ENCODE measurements at places on chromosomes 2 and 18.

GRCh38 chr18:61554117-61554776 lies 221.0 kb downstream of the CDH20 start:
- DNase-seq = no peak

GRCh38 chr2:48530033-48530811 lies at the start of gene STON1:
Gene STON1 (plus strand): TSS chr2:48530154. CDS start chr2:48580634, 50,480 bp downstream.
- no peak for DNase-seq

DNA sequence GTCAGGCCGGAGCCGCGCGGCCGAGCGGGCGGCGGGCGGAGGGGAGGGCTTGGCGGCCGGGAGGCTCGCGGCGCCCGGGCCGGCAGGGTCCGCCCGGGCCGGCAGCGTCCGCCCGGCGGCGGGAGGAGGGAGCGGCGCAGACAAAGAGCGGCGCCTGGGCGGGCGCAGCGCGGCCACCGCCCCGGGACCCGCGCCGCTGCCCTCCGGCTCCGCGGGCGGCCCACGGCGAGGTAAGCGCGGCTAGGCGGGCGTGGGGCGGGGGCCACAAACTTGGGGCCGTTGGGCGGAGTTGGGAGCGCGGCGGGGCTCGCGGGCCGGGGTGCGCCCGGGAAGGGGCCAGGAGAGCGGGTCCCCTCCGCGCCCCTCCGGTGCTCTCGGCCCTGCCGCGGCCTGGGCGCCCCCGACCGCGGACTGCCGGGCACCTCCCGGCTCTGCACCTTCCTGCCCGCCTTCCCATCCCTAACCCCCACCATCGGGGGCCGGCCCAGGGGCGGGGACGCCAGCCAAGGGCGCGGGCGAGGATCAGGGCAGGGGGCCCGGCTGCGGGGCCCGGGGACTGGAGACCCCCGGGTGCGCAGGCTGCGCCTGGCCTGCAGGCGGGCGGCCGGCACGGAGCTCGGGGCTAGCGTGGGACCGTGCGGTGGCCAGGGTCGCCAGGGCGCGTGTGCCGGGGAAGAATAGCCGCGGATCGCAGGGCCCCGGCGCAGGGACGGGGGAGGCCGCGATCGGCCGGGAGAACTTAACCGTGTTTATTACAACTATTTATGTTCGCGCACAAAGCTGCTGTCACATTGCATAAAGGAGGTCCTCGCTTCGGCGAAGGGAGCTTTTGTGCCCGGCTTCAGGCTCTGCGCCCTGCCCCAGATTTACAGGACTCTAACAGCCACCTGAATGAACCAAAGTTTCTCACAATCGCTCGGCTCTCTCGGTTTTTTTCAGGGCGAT lies at the start of gene NCK2:
TSS of gene NCK2 (plus strand) at position 4 of the 945 bp plus-strand sequence. CDS start 110,152 bp downstream, outside the sequence.
- no peak for DNase-seq

GRCh38 chr2:180662521-180662920 lies 317.9 kb upstream of the UBE2E3 start:
- no peak for DNase-seq

DNA sequence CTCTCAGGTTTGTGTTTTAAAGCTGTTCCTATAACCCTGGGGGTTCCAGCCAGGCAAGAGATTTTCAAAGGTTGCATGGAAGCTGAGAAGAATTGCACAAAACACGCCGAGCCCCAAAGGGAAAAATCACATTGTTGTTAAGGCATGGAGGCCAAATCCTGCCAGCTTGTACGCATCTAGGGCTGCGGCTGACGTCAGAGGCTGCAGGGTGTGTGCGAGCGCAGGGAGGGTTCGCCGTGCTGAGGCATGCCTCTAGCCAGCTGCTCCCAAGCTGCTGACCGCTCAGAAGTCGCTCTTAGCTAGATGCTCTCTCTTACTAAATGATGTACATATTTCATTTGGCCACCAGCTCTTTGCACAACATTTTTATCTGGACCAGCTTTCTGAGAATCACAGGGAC lies 191.8 kb downstream of the LPIN1 start:
- DNase-seq = no peak

DNA sequence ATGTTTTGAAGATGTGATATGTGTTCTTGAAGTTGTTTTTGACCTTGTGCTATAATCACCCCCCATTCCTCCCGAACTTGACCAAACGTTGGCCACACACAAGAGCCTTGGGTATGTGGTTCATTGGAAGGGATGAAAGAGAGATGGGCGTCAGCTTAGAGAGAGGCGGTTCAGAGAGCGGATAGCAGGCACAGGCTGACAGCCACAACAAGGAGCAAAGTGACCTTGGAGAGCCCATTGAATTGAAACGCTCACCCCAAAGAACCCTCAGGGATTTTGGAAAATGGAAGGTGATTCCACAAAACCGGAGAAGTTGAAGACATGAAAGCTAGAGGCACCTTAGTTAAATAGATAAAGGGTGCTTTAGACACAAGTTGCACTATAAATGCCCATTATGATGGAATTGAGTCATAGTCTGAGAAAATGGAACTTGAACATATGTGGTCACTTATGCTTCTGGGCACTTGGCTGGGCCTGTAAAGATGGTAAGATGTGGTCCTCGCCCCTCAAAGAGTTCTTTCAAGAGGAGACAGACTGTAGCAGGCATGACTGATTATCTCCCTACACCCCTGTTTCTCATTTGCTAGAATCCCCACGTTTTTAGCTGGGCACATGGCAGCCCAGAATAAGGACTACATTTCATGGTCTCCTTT lies 188.5 kb upstream of the HAAO start:
- no peak for DNase-seq

DNA sequence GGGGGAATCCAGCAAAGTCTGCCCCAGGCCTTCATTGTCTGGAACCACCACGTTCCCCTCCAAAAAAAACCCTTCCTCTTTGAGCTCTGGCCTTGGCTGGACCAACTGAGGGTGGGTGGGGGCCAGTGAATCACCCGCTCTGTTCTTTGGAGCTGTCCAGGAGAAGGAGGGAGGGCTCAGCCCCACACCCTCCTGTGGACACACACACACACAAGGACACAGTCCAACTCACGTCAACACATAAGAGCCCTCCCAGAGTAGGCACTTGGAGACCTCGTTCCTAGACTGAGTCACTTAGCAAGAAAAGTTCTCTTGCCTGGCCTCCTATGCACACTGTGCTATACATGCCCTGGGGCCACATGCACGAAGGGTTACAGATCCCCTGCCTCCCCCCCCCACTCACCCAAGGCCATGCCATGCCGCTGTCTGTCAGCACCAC lies 1.2 kb upstream of the TNS1 start:
- DNase-seq = no peak

DNA sequence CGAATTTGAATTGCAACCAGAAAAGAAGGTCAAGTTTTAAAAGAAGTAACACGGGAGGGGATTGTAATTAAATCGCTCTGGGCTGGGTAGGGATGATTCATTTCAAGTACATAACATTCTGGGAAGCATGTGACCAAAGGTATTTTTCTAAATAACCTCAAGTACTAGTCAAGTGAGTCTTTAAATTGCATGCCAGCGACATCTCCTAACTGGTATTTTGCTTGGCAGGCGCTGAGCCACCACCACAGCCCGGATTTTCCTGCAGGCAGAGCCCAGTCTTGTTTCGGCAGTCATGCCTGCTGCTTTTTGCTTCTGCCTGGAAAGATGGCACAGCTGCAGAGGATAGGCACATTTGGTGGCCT lies 33.7 kb upstream of the NPAS2 start:
- no peak for DNase-seq

DNA sequence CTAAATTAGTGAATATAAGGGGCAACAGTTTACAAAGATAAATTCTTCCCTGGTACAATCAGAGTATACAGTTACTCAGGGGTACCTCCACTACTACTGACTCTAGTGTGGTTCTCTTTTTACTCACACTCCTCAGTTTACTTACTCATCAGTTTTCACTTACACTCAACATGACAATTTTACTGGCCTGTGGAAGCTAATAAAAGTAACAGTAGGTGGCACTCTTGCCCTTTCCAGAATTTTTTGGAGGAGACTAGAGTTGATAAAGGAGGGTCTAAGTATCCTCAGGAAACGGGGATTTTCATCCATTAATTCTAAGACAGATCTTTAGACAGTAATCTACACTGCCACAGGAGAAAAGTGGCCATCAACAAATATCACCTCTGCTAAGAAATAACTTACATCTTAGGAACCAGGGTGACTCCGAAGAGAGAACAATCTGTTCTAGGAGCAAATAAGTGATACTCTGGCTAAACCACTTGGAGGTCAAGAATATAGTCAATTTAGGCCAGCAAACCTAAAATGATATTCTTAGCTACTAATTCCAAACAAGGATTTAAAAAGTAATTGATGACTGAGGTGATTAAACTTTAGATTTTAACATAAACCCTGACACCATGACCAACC lies 61.3 kb downstream of the ATL2 start:
- no peak for DNase-seq

GRCh38 chr2:160901613-160902012 lies 258.6 kb upstream of the TANK start:
- DNase-seq = no peak

- no peak for DNase-seq
Observed at GRCh38 chr2:144596073-144596871, 76.4 kb upstream of the ZEB2 start.

GRCh38 chr18:76404345-76404831 lies 90.7 kb downstream of the ZNF516 start:
- DNase-seq = no peak

GRCh38 chr2:100606332-100606725 lies 43.5 kb downstream of the PDCL3 start:
- DNase-seq = no peak

GRCh38 chr2:110124038-110124825 lies 8.6 kb upstream of the MALL start:
- DNase-seq = no peak

DNA sequence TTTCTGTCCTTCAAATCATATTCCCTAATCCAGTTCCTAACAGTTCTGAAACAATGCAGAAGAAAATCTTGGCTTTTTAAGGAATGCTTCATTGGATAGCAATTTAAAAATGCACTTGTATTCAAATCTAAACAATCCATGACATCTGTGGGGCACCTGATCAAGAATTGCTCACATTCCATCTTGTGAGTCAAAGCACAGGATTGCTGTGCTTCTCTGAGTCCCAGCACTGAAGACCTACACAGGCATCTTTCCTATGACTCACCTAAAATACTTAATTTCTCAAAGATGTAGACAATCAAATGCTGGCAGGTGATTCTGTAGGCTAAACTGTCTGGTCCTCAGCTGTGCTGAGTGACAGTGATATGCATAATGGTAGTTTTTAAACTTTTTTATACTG lies 10.1 kb upstream of the ATP8B1 start:
- DNase-seq = no peak

DNA sequence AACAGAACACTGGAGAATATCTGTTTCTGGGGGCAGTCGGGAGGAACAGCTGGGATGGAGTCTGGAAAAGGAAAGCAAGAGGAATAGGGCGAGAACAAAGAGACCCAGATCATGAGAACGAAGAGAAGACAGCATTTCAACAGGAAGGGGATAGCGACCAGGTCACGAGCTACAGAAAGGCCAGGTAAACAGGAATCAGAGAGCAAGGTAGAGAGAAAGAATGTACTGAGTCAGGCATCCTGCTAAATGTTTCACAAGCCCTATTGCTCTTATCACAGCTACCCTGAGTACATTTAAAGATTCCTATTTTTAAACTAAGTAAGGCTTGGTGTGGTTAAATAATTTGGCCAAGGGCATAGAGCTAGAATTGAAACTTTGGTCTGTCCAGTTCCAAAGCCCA lies 254.9 kb upstream of the RAB12 start:
- no peak for DNase-seq

DNA sequence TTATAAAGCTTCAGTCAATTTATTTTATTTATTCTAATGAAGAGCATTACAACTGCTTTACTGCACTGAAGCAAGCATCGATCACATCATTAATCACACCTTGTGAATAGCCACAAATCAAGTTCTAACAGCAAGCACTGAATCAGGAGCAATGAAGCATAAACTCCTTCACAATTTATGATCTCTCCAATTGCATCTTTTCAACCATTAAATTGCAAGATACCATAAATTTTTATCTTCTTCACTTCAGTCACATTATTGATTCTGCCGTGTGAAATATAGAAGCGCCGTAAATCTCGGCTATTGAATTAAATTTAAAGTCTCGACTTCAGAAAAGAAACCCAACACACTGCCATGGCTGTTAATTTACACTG lies 298.7 kb downstream of the CDCA7 start:
- DNase-seq = no peak

DNA sequence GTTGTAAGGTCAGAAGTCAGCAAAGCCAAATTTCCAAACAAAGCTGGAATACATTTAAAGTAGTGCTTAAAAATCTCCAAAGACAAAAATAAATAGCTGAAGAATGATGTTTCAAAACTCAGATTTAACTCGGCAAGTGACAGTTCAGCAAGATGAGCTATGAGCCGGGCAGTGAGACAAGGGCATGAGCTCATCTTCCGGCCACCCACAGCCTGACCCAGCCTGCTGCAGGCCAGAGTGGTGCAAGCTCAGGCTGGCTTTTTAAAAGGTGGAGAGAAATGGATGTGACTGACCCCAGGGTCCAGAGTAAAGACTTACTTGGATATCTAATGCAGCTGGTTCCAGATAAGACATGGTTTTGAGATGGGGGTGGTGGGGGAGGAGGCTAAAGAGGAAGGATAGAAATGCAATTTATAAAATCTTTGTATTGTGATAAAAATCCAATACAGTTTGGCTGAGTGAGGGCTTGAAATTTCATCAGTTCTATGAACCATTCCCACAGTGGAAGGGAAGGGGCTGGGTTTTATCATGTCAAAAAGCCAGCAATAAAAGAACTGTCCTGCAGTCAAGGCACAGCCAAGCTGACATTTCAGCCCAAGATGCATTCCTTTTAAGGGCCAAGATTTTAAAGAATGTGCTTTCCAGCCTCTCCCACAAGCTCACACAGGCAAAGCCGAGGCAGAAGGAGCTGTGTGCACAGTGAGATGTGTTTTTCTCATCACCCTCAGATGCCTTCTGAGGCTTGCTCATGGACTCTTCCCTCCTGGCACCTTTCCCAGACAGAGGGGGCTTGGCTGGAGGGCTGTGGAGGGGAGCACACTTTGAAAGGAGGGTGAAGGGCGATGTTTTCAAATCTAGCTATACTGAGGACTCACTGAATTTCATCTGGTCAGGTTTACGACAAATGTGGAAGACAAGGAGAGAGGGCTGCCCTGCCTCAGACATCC lies 97.9 kb upstream of the KLHL29 start:
- DNase-seq = no peak

GRCh38 chr2:156540706-156541105 lies 104.5 kb downstream of the GPD2 start:
- DNase-seq = no peak

DNA sequence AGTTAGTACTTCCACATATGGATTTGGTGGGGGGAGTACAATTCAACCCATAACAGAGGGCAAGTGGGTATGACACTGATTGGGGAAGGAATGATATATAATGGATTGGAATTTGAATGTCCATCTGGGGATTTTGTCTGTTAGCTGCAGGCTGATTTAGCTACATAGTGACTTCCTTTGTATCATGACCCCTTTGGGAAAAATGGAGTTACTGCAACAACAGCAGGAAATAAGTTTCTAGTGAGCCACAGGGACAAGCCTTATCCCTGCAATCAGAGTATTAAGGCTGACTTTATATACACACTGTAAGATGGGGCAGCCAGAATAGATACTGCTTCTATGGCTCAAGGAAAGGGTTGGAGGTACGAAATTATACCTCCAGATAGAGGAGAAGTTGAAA lies 404.4 kb upstream of the MEIS1 start:
- DNase-seq = no peak

- DNase-seq = no peak
Observed at GRCh38 chr18:76434452-76434851, 60.6 kb downstream of the ZNF516 start.

- DNase-seq = no peak
Observed at GRCh38 chr18:56035546-56035945, 447.6 kb upstream of the TCF4 start.
